ENCODE measurements at places on chromosomes 4 and X.

- DNase-seq, result no peak
Observed at GRCh38 chrX:9927698-9928482, 39.3 kb upstream of the CLDN34 start.

GRCh38 chr4:26106776-26107175 lies 192.8 kb downstream of the SMIM20 start:
- DNase-seq, result no peak

DNA sequence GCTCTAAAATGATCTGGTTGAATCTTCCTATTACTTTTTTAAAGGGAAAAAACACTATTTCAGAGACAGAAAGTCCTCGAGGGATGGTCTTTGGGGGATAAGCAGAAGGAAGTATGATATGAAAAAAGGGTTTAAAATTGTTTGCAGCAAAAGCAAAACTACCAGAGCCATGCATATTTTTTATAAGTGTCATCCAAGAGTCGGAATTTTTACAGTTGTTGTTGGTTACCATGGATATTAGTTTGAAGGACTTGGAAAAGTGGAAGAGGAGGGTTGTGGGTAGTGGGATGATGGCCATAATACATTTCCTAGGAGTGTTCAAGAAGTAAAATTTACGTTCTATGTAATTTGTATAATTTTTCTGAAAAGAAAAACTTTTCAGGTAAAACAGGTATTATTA lies 134.4 kb downstream of the PCDH7 start:
- no peak for DNase-seq

DNA sequence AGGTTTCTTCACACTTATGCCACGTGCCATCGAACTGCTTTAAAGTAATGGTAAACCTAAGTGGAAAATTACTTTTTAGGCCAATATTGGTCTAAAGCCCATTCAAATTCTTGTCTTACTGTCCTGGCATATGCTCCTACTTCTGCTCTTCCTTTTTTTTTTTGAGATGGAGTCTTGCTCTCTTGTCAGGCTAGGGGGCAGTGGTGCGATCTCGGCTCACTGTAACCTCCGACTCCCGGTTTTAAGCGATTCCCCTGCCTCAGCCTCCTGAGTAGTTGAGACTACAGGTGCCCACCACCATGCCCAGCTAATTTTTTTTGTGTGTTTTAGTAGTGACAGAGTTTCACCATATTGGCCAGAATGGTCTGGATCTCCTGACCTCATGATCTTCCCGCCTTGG lies 129.0 kb upstream of the TECRL start:
- DNase-seq, result no peak

DNA sequence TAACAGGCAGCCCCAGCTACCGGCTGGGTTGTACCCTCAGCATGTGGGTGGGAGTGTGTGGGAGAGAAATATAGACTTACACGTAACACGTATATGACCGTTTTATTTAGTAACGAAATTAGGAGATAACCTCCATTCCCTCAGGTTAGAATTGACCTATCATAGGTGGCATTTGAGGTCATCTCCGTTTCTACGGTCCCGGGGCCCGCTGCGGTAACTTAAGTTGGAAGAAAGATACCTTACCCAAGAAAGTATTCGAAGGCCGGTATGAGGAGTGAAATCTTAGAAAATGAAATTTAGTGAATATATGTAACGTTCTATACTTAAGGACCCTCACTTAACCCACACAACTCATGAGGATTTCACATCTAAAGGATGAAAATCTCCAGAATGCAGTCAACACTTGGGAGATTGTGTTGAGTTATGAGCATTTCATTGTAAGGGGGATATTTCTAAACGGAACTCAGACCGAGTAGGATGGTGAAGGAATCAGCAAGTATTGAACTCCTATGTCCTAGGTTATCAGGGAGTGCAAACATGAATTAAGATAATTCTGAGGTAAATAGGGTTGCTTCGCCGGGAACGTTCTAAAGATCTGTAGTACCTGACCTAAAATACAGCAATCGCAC lies 891 bp downstream of the CISD2 start:
- DNase-seq, result no peak

- DNase-seq, result no peak
Observed at GRCh38 chr4:186829740-186830449, 106.2 kb upstream of the FAT1 start.

DNA sequence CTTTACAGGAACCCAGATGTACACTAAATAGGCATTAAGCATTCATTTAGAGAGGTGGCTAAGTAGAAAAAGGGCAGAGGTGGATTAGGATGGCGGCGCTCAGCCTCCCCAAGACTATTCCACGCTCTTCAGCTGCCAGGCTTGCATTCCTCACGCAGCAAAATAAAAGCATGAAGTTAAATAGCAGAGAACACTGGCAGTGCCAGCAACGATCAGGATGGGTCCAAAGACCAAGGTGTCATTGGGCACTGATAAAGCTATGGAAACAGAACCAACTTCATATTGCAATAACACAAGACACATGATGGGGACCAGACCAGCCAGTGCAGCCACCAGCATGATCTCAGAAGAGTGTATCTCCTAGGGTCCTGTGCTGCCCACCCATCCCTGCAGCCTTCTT lies 42.0 kb downstream of the TMEM156 start:
- DNase-seq, result no peak

DNA sequence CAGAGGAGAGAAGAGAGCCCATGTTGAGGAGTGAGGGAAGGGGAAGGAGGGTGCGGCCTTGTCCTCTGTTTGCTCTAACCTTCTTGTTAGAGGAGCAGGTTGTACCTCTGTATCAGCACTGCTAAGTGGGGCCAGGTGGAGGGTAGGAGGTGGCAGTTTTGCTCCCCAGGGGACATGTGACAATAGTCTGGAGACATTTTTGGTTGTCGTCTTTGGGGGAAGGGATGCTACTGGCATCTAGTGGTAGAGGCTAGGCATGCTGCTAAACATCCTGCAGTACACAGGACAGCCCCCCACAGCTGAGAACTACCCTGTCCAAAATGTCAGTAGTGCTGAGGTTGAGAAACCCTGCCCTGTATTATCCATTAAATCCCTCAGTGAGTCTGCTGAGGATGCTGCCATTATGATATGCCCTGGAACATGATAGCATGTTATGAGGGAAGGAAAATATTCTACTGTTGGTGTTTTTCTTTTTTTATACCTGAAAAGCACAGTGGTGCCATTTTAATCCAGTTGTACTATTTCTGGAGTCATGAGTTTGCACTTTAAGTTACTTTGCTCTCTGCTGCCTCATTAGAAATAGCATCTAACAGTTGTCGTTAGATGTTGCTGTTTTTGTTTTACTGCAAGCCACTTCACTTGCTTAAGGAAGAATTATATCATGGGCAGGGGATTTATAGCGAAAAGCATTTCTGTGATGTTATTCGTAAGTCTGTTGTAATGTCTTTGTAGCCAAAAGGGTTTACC lies 90.6 kb downstream of the LRP2BP start:
- DNase-seq, result no peak

DNA sequence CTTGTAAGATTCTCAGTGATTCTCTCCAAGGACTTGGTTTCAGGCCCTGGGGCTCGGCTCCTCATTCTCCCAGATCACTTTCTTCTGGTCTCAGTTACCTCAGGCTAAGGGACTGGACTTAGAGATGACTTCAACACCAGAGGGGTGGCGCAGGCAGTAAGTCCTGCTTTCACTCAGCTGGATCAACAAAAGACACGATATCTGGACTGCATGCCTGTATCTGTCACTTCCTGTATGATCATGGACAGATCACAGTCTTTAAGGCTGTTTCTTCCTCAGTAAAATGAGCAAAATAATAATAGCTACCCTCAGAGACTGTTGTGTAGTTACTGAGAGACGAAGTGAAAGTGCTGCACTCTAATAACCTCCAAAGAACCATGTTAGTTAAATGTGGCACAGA lies 19.5 kb upstream of the CXCR3 start:
- DNase-seq, result no peak

- no peak for DNase-seq
Observed at GRCh38 chrX:136747003-136747986, 33.4 kb downstream of the ARHGEF6 start.

GRCh38 chrX:4110964-4111363 lies 397.5 kb upstream of the PRKX start:
- DNase-seq, result no peak

- DNase-seq, result no peak
Observed at GRCh38 chr4:78363031-78363570, 188.5 kb upstream of the ANXA3 start.

GRCh38 chr4:119666653-119667091 lies 38.1 kb upstream of the PDE5A start:
- DNase-seq, result no peak

GRCh38 chr4:183591301-183591700 lies 67.7 kb downstream of the RWDD4 start:
- DNase-seq, result no peak

DNA sequence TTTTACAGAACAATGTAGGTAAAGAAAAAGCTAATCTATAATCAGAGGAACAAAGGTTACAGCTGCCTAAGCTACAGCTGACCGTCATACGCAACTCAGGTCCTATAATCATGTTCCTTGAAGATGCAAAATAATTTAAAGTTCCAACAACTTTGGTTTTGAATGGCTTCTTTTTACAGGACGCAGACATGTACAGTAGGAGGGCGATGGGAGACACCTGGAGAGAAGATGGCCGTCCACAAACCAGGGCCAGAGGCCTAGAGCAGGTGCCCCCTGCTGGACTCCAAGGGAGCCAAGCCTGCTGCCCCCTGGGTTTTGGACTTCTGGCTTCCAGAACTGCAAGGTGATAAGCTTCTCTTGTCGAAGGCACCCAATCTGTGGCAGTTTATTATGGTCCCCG lies 10.6 kb downstream of the HGFAC start:
- no peak for DNase-seq

- no peak for DNase-seq
Observed at GRCh38 chr4:139524062-139524631, 31.9 kb downstream of the SETD7 start.

GRCh38 chrX:31228909-31229308 lies 157.1 kb upstream of the FTHL17 start:
- DNase-seq, result no peak

GRCh38 chr4:171676555-171677215 lies 136.5 kb upstream of the GALNTL6 start:
- DNase-seq, result no peak

- no peak for DNase-seq
Observed at GRCh38 chr4:26441102-26441501, 49.2 kb downstream of the CCKAR start.

GRCh38 chr4:27278615-27279375 lies 418.2 kb downstream of the STIM2 start:
- DNase-seq, result no peak

GRCh38 chr4:7040765-7041164 lies 2.4 kb upstream of the TADA2B start:
- no peak for DNase-seq

- no peak for DNase-seq
Observed at GRCh38 chrX:11311706-11312105, 18.5 kb downstream of the AMELX start.

GRCh38 chr4:2939383-2940243 lies 23.6 kb downstream of the NOP14 start:
- DNase-seq, result no peak

DNA sequence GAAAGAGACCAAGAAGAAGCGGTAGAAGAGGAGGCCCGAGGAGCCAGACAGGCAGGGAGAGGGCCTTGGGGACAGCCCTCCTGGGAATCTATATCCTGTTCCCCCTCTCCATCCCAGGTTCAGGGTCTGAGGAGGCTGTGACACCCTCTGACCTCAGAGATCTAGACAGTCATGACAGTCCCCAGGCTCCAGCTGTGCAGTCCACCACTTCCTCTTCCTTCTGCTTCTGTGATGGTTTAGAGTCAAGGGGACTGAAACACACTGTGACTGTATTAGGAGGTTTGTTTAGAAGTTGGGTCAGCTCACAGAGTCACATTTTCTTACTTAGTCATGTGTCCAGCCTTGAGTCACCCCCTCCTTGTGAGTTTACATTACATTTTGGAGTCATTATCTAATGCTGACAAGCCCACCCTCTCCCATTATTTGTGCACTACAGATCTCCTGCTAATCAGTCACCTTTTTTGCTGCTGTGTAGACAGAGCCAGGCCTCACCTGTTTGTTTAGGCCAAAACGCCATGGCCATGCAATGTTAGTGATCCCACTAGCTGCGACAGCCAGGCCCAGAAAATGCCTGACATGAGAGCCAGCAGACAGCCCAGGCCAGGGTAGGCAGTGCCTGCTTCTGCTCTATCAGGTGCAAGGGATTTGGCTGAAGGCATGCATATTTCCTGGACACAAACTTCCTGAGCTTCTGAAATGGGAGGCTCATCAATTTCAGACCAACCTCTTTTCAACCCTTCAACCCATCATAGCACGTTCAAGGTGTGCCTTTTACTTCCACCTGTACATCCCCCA lies 26.0 kb downstream of the MANBA start:
- DNase-seq, result no peak

DNA sequence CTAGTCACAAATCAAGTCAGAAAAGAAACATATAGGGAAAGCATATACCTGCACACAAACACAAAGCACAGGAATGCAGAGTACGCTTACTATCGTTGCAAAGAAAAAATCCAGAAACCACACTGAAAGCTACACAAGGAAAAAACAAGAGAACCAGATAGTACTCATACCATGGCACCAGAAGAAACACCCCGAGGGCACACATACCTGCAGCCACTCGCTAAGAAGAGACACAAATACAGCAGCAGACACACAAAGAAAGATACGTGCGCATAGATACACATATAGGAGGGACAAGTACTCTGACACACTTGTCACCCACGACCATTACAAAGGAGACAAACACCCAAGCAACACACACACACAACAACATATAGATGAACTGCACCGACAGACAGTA lies 1.4 kb upstream of the SLC38A5 start:
- DNase-seq, result no peak

GRCh38 chrX:22810876-22811275 lies 188.9 kb upstream of the DDX53 start:
- no peak for DNase-seq

DNA sequence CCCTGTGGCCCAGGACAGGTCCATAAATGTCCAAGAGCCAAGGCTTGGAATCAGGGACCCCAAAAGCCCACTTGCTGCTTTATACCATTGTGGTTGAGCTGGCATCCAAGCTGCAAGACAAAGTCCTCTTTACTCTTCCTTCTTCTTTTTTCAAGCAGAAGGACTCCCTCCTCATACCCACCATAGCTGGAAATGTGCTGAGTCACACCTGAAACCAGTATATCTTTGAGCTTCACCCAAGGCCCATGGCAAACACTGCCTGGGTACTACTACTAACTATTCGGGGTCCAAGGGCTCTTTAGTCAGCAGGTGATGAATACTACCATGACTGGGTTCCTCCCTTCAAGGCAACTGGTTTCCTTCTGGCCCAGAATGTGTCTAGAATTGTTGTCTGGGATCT lies 37.3 kb upstream of the NMU start:
- no peak for DNase-seq

DNA sequence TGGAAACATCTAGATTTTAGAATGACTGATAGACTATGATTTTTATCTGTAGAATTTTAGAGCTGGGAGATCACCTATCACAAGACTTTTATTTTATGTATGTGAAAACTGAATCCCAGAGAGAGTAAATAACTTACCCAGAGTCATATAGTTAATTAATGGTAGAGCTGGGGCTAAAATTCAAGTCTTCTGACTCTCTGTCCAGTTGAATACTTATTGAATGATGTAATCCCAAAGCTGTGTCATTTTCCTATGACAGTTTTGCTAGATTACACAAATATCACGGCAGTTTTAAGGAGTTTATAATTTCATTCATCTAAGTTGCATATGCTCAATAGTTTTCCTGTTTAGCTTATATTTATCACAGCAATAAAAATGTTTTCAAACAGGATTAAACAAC lies 6.7 kb downstream of the NRK start:
- no peak for DNase-seq

- DNase-seq, result no peak
Observed at GRCh38 chr4:94516067-94516466, 64.3 kb downstream of the PDLIM5 start.

Measured in caudate nucleus (tissue), 63 donors.